ENCODE measurements at places on chromosomes 13 and 19. TPM values are rescaled to one million over a fixed set of nuclear protein-coding genes. Genes with fewer than 3 reads are reported as not detected.

GJA3 gene
- total RNA-seq = 0.37 TPM

PLEKHA4 gene
- total RNA-seq = 34.3 TPM

TMEM150B gene
- not detected for total RNA-seq

SERTAD3 gene
- total RNA-seq = 36.7 TPM

ELSPBP1 gene
- total RNA-seq = not detected

DLEU7 gene
- total RNA-seq = not detected

ESD gene
- 97.9 TPM for total RNA-seq

CBY2 gene
- not detected for total RNA-seq

C19orf85 gene
- total RNA-seq = not detected

LIM2 gene
- not detected for total RNA-seq

CEACAM16 gene
- not detected for total RNA-seq

METTL21C gene
- total RNA-seq = not detected

CDC37 gene
- total RNA-seq = 159 TPM

CYP4F8 gene
- total RNA-seq = not detected

- no peak overlapping the region for H3K27ac ChIP-seq
- peaks cover under 1% of the 10 kb centered on the region for H3K4me1 ChIP-seq
- no peak for DNase-seq
- peaks cover 10% of the 10 kb centered on the region for H3K36me3 ChIP-seq
Observed at GRCh38 chr19:10921910-10922637, 6.4 kb downstream of the YIPF2 start.

GRCh38 chr13:25966086-25966485 lies 85.7 kb downstream of the SHISA2 start:
- no peak for DNase-seq
- no peaks in the 10 kb centered on the region for H3K36me3 ChIP-seq
- no peaks in the 10 kb centered on the region for H3K27me3 ChIP-seq
- peaks cover 5% of the 10 kb centered on the region for H3K4me1 ChIP-seq

DNA sequence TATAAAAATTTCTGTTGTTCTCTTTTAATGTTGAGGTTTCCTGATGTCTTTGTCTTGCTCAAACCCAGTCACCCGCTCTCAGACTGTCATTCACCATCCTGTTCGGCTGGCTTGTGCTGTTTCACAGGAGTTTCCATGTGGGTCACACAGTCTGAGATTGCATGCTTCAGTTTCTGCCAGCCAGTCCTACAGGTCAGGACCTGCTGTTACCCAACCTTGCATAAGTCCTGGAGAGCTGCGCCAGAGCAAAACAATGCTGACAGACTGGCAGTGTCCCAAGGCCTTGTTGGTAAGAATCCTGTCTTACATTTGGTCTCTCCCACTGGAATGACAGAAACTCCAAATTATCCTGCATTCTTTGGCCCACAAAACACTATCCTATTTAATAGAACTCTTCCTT lies 340.0 kb upstream of the SLITRK5 start:
- DNase-seq = no peak
- no peak overlapping the region for H3K4me3 ChIP-seq
- H3K36me3 ChIP-seq = no peaks in the 10 kb centered on the region
- no peaks in the 10 kb centered on the region for H3K27me3 ChIP-seq
- H3K27ac ChIP-seq = no peak overlapping the region

DNA sequence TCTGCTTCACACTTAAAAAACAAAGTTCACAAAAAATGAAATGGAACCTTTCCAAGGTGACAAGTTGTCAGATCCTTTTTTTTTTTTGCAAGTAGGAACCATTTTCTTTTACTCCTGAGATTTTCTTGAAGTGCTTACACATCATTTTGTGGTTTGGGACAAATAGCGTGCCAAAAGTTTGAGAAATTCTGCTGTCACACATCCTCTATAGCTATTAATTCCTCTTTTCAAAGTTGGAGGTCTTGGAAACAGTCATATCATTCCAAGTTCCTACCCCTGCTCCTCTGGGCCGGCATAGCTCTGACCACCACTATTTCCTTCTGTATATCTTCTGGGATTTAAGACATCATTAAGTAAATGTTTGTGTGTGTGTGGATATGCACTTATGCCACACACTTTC lies 421.6 kb upstream of the SLC10A2 start:
- H3K36me3 ChIP-seq = peaks cover 1% of the 10 kb centered on the region
- no peaks in the 10 kb centered on the region for H3K27me3 ChIP-seq
- no peak overlapping the region for H3K27ac ChIP-seq
- H3K4me1 ChIP-seq = peaks cover 9% of the 10 kb centered on the region

GRCh38 chr13:34064456-34065205 lies 246.7 kb downstream of the RFC3 start:
- no peaks in the 10 kb centered on the region for H3K27me3 ChIP-seq
- H3K36me3 ChIP-seq = no peaks in the 10 kb centered on the region
- H3K4me3 ChIP-seq = no peak overlapping the region

- H3K36me3 ChIP-seq = peaks cover 11% of the 10 kb centered on the region
- H3K27ac ChIP-seq = no peak overlapping the region
- no peak for DNase-seq
- H3K27me3 ChIP-seq = no peaks in the 10 kb centered on the region
Observed at GRCh38 chr13:41842036-41842620, 118.8 kb downstream of the VWA8 start.

DNA sequence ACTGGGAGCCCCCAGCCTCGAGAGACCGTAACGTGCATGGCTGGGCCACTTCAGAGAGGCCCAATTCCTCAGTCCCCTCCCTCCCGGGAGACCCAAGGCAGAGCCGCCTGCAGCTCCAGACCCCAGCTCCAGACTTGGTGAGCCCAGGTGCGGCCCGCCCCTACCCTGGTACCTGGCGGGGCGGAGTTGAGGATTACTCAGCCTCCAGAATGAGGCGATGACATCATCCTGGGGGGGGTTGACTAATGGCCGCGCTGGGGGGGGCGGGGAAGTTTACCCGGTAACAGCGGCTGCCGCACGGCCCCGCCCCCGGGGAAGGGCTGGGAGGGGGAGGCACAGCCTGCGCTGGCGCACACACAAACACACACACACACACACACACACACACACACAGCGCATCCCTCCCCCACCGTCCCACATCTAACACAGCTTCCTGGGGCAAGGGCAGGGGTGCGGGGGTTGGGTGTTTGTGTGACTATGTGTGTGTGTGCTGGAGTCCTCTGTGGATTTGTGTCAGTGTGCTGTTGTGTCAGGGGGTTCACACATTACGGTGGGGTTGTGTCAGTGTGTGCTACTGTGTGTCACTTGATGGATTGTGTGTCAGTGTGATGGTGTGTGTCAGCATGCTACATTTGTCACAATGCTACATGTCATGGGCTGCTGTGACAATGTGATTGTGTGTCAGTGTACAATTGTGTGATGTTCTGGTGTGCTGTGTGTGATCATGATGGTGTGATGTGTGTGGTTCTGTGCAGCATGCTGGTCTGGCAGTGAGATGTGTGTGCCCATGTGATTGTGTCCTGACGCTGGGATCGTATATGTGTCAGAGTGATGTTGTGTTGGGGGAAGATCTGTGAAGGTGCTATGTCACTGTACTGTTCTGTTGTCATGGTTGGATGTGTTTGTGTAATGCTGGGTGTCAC lies 10.3 kb upstream of the BBC3 start:
- no peak overlapping the region for H3K4me3 ChIP-seq
- H3K27me3 ChIP-seq = no peaks in the 10 kb centered on the region
- peaks cover 36% of the 10 kb centered on the region for H3K4me1 ChIP-seq

DNA sequence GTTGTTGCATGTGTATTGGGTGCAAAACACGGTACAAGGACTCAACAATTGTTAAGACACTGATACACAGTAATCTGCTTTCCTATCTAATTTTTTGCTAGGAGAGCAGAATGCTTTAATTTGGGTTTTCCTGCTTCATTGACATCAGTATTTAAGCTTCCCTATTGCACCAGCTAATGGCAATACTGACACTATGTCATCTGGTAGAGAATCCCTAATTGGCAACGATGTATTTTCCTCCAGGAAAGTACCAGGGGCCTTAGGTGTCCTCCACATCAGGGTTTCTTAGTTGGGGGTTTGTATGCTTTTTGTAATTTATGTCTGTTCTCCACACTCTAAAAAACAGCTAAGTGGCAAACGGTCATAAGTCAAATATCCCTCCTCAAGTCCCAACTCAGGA lies 76.5 kb upstream of the FRY start:
- no peak overlapping the region for H3K27ac ChIP-seq
- no peak for DNase-seq
- peaks cover 16% of the 10 kb centered on the region for H3K4me1 ChIP-seq

DNA sequence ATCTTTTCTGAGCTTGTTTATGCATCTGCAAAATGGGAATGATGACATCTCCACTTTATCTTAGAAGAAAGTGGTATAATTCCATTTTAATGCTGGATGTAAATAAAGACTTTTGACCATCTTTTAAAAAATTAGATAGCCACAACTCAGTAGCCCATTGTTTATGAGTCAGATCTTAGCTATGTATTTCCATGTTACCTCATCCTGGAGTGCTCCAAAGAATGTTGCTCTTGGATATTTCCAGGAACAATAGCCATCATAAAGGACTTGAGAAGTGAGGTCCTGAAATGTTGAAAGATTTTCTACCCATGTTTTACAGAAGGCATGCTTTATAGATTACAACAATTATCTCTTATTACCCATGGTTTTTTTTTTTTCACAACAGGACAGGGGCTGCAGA lies 229.3 kb upstream of the EDNRB start:
- H3K27me3 ChIP-seq = peaks cover 2% of the 10 kb centered on the region

DNA sequence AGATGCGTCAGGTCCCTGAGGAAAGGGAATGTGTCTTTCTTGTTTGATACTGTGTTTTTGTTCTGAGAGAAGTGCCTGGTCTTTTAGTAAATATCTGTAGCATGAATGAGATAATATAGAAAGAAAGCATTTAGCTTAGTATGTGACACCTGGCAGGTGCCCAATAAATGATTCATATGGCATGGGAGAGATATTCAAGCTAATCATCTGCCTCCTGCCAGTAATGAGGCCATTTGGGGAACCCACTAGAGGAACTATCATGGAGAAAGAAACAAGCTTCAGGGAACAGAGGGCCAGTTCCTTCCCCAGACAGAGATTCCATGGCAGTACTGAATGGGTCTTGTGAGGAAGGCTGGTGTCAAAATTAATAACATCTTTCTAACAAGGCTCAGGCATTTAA lies 603.9 kb downstream of the DCT start:
- H3K36me3 ChIP-seq = peaks cover 7% of the 10 kb centered on the region
- H3K4me1 ChIP-seq = peaks cover 23% of the 10 kb centered on the region
- H3K4me3 ChIP-seq = no peak overlapping the region
- no peak for DNase-seq
- H3K27ac ChIP-seq = peak overlapping the region; percentile 53
- no peaks in the 10 kb centered on the region for H3K27me3 ChIP-seq

- DNase-seq = no peak
- no peaks in the 10 kb centered on the region for H3K36me3 ChIP-seq
- H3K4me3 ChIP-seq = no peak overlapping the region
- H3K27me3 ChIP-seq = peaks cover 16% of the 10 kb centered on the region
- peaks cover 12% of the 10 kb centered on the region for H3K4me1 ChIP-seq
Observed at GRCh38 chr13:27355894-27356293, 68.5 kb upstream of the GTF3A start.

DNA sequence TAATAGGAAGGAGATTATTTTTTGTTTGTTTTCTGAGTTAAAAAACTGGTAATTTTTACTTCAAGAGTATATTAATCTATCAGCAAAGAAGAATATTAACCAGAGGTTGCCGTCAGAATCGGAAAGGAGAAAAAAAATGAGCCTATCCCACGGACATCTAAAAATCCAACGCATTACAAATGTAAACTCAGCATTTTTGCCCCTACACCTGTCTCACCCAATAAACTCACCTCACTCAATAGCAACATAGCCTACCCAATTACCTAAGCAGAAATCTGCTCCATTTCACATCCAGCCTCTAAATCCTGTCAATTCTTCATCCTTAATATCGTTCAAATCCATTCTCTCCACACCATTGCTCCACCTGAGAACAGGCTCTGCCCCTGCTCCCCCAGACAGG lies 10.4 kb upstream of the DIAPH3 start:
- H3K27ac ChIP-seq = no peak overlapping the region
- H3K36me3 ChIP-seq = no peaks in the 10 kb centered on the region
- no peaks in the 10 kb centered on the region for H3K4me1 ChIP-seq
- DNase-seq = no peak
- peaks cover 5% of the 10 kb centered on the region for H3K27me3 ChIP-seq

- no peak for DNase-seq
- H3K27me3 ChIP-seq = no peaks in the 10 kb centered on the region
- H3K4me1 ChIP-seq = peaks cover 30% of the 10 kb centered on the region
- H3K36me3 ChIP-seq = no peaks in the 10 kb centered on the region
- H3K27ac ChIP-seq = peak within 1 kb of the TSS; percentile 89
Observed at GRCh38 chr19:47230921-47231214, at the start of gene BBC3. TSS of gene BBC3 (minus strand) at chr19:47231199. CDS start at chr19:47228431, 2,768 bp downstream.

DNA sequence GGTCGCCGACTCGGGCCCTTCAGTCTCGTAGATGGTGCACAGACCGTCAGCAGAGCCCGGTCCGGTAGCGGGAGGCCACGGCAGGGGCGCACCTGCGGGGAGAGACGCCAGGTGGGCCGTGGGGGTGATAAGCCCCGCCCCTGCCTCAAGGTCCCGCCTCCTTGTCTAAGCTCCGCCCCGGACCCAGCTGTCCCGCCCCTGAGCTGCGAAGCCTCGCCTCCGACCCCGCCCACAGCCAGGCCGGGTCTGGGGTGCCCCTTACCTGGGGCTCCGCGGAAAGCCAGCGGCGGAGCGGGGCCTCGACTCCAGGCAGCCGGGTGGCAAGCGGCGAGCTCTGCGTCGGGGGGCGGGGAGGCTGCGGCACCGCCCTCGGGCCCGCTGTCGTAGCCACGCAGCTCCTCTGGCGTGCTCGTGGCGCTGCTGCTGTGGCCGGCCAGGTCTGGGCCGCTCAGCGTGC lies 4.7 kb downstream of the PRR36 start:
- peak; percentile 94 for DNase-seq
- peaks cover 29% of the 10 kb centered on the region for H3K4me1 ChIP-seq
- H3K36me3 ChIP-seq = no peaks in the 10 kb centered on the region
- peak overlapping the region; percentile 58 for H3K4me3 ChIP-seq
- H3K27ac ChIP-seq = no peak overlapping the region

- H3K4me3 ChIP-seq = no peak overlapping the region
- H3K27ac ChIP-seq = peak overlapping the region; percentile 90
- no peaks in the 10 kb centered on the region for H3K27me3 ChIP-seq
- DNase-seq = no peak
Observed at GRCh38 chr13:33127009-33127551, 110.9 kb downstream of the KL start.

- no peaks in the 10 kb centered on the region for H3K27me3 ChIP-seq
- H3K4me3 ChIP-seq = no peak overlapping the region
- DNase-seq = no peak
- H3K27ac ChIP-seq = no peak overlapping the region
- peaks cover 7% of the 10 kb centered on the region for H3K36me3 ChIP-seq
Observed at GRCh38 chr13:75566658-75567057, 17.1 kb downstream of the UCHL3 start.

DNA sequence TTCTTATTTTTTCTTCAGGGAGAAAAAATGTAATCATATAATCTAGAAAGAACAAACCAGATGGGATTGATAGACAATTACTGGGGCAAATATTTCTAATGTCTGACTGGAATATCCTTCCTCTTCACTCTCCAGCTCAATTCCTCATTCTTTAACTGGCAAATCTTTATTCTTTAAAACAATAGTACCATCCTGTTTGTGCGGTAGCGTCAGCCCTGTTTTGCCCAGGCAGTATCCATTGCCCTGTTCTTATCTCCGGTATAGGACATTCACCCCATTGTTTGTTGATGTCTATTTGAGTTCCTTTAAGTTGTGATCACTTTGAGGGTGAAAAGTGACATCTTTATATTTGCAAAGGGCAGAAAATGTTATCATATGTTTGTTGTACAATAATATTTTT lies 185.4 kb downstream of the POSTN start:
- no peaks in the 10 kb centered on the region for H3K36me3 ChIP-seq
- no peak for DNase-seq
- H3K4me3 ChIP-seq = no peak overlapping the region
- H3K4me1 ChIP-seq = peaks cover 75% of the 10 kb centered on the region
- no peaks in the 10 kb centered on the region for H3K27me3 ChIP-seq

GRCh38 chr19:4868286-4868834 lies 893 bp upstream of the PLIN3 start:
- peak overlapping the region; percentile 80 for H3K4me3 ChIP-seq
- H3K36me3 ChIP-seq = no peaks in the 10 kb centered on the region
- H3K4me1 ChIP-seq = peaks cover 34% of the 10 kb centered on the region
- DNase-seq = no peak
- H3K27me3 ChIP-seq = no peaks in the 10 kb centered on the region
- peak overlapping the region; percentile 85 for H3K27ac ChIP-seq

Data from chondrocyte (in vitro differentiated cells).